ENCODE measurements at places on chromosomes 2 and 18. TPM values are rescaled to one million over a fixed set of nuclear protein-coding genes. Genes with fewer than 3 reads are reported as not detected.

DNA sequence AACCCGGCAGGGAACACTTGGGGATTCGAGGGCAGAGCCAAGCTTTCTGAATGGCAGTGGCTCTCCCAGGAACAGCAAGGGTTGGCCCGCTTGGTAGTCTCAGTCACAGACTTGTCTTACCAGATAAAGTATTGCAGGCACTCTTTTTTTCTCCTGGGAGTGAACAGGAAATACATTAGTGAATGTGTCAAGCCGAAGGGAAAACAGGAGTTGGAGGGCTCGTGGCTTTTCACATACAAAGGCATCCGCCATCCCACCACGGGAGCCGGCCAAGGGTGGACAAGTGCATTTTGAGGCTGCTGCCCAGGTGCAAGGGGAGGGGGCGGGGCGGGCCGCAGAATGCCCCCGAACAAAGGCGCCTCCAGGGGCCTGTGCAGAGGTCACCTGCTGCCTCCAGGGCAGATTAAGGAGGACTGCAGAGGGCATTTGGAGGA lies 163.3 kb upstream of the SIX3 start:
- H3K4me1 ChIP-seq: peaks cover 20% of the 10 kb centered on the region
- no peaks in the 10 kb centered on the region for H3K36me3 ChIP-seq
- DNase-seq: no peak
- no peak overlapping the region for H3K4me3 ChIP-seq
- peak overlapping the region; percentile 36 for H3K27ac ChIP-seq

DNA sequence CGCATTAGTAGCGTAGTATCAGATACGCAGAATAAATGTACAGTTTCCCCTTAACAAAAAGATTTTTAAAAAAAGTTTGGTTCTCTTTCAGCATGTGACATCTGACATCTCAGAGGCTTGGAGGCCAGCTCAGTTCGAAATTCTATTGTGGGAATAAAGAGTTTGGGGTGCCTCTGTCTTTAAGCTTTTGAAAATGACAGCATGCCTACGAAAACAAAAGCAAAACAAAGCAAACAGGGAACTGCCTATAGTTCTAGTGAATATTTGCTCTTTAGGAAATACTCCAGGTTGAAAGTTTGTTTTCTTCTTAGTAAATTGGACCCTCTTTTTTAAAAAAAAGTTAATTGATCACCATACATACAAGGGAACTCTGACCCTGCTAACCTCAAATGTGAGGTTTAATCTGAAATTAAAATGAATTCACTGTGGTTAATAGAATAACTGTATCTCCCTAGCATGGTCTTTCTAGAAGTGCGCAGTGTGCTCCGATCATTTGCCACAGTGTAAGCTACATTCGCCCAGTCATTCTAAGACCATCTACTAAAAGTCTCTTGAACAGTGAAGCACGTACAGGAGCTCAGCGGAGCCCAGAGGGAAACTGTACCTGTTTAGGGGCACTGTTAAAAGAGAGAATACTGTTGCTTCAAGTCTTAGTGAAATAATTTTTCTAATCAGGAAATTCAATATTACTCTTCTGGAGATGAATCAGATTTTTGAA lies 347.0 kb upstream of the CDH2 start:
- no peaks in the 10 kb centered on the region for H3K4me1 ChIP-seq
- no peak for DNase-seq
- H3K36me3 ChIP-seq: peaks cover 1% of the 10 kb centered on the region
- no peak overlapping the region for H3K27ac ChIP-seq
- H3K4me3 ChIP-seq: no peak overlapping the region

DNA sequence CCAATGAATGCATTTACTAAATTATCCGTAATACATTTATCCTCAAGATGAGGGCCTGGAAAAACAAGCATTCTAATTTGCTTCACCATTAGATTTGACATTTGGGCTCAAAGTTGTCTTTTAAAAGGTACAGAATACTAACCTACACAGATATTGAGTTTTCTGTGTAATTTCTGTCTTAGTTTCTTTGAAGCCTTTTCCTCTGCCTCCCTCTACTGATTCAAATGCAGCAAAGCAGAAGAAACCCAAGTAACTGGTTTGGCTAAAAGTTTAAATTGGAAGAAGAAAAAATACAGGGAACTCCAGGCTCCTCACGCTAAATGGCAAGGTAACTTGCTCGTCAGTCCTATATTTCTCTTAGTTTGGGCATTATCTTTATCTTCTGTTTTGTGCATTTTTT lies 53.3 kb upstream of the SLC5A7 start:
- no peak overlapping the region for H3K4me3 ChIP-seq
- H3K4me1 ChIP-seq: peaks cover 19% of the 10 kb centered on the region
- no peak for DNase-seq

GRCh38 chr18:28127763-28128658 lies 48.9 kb downstream of the CDH2 start:
- no peak overlapping the region for H3K4me3 ChIP-seq
- H3K27me3 ChIP-seq: no peaks in the 10 kb centered on the region
- H3K27ac ChIP-seq: peak overlapping the region; percentile 17
- H3K36me3 ChIP-seq: peaks cover 2% of the 10 kb centered on the region
- DNase-seq: no peak

Gene PRPF40A
- 62.5 TPM for total RNA-seq

Gene ANAPC1
- total RNA-seq: 21.7 TPM

Measured in chondrocyte (in vitro differentiated cells).